Lower lobe of right lung (tissue), 2 donors: ENCODE measurements at places on chromosomes 2 and 18.

DNA sequence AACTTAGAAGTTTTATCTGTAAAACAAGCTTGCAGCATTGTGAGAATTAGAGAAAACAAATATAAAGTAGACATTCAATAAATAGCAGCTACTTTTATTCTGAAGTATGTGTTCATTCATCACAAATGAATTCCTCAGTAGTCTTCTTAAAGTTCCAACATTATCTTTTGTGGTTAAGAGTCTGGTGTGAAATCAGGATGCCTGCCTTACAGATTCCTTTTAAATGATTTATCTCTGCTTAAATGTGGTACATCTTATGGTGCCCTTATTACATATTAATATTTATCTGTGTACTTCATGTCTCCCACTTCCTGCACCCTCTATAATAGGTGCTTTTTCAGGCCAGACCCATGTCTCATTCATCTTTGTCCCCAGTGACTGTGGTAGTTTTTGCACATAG lies 595.0 kb downstream of the STK39 start:
- H3K4me1 ChIP-seq, result no peaks in the 10 kb centered on the region
- H3K36me3 ChIP-seq, result no peaks in the 10 kb centered on the region
- no peak overlapping the region for H3K27ac ChIP-seq

- peaks cover 6% of the 10 kb centered on the region for H3K4me1 ChIP-seq
- no peaks in the 10 kb centered on the region for H3K27me3 ChIP-seq
- H3K4me3 ChIP-seq, result no peak overlapping the region
These were observed 333.3 kb upstream of the ACVR2A start for GRCh38 chr2:147511491-147511948.

DNA sequence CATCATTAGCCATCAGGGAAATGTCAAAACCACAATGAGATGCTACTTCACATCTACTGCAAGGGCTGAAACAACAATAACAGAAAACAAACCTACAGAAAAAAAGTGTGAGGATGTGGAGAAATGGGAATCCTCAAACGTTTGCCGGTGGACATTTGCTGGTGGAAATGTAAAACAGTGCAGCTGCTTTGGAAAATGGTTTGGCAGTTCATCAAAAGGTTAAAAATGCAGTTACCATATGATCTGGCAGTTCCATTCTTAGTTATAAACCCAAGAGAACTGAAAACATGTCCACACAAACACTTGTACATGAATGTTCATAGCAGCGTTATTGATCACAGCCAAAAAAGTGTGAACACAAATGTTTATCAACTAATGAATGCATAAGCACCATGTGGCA lies 44.2 kb downstream of the PROC start:
- H3K36me3 ChIP-seq, result no peaks in the 10 kb centered on the region
- no peak overlapping the region for H3K27ac ChIP-seq
- DNase-seq, result no peak
- no peak overlapping the region for H3K4me3 ChIP-seq

DNA sequence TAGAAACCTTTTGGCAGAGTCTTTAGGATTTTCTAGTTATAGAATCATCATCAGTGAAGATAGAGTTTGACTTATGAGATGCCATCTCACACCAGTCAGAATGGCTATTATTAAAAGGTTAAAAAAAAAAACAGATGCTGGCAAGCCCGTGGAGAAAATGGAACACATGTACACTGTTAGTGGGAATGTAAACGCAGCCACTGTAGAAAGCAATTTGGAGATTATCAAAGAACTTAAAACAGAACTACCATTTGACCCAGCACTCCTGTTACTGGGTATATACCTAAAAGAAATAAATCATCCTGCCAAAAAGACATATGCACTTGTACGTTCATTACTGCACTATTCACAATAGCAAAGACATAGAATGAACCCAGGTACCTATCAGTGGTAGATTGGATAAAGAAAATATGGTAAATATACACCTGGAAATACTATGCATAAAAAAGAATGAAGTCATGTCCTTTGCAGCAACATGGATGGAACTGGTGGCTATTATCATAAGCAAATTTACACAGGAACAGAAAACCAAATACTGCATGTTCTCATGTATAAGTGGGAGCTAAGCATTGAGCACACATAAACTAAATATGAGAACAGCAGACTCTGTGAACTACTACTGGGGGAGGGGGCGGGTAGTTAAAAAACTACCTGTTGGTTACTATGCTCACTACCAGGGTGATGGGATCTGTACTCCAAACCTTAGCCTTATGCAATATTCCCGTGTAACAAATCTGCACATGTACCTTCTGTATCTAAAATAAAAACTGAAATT lies 279.0 kb downstream of the KIAA1328 start:
- no peak overlapping the region for H3K27ac ChIP-seq
- no peaks in the 10 kb centered on the region for H3K27me3 ChIP-seq
- no peaks in the 10 kb centered on the region for H3K36me3 ChIP-seq
- no peaks in the 10 kb centered on the region for H3K4me1 ChIP-seq
- H3K4me3 ChIP-seq, result no peak overlapping the region
- no peak for DNase-seq

DNA sequence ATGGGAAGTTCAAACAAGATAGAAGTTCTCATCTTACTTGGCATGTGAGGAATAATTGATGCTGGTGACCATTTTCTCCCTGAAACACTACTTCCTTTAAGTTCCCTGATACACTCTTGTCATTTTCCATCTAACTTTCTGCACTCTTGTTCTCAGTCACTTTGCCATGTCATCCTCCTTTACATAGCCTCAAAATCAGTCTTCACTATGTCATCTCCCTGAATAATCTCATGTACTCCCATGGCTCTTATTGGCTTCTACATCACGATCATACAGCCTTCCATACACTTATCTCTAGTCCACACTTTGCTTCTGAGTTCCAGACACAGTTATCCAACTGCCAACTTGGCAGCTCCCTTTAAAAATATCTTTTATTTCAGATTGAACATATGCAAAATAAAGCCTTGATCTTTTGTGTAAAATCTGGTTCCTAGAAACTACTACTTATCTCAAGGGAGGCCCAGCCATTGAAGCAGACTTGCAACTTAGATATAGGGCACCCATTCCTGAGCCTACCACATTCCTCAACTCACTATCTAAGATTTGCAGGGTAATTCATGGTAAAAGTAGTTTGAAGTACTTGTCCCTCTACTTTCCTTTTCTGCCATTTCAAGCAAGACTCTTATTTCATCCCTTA lies 1070.2 kb upstream of the NXPH2 start:
- no peak for DNase-seq
- no peaks in the 10 kb centered on the region for H3K4me1 ChIP-seq
- no peak overlapping the region for H3K4me3 ChIP-seq
- H3K27me3 ChIP-seq, result no peaks in the 10 kb centered on the region

GRCh38 chr2:39845460-39846146 lies 66.5 kb upstream of the THUMPD2 start:
- H3K4me1 ChIP-seq, result no peaks in the 10 kb centered on the region
- no peak for DNase-seq
- no peaks in the 10 kb centered on the region for H3K27me3 ChIP-seq
- no peak overlapping the region for H3K4me3 ChIP-seq
- H3K27ac ChIP-seq, result no peak overlapping the region
